Posterior vena cava (tissue), 2 donors: ENCODE measurements at places on chromosomes 7 and 10. TPM values are rescaled to one million over a fixed set of nuclear protein-coding genes. Genes with fewer than 3 reads are reported as not detected.

RASA4B gene
- total RNA-seq = 17.6 TPM

DNA sequence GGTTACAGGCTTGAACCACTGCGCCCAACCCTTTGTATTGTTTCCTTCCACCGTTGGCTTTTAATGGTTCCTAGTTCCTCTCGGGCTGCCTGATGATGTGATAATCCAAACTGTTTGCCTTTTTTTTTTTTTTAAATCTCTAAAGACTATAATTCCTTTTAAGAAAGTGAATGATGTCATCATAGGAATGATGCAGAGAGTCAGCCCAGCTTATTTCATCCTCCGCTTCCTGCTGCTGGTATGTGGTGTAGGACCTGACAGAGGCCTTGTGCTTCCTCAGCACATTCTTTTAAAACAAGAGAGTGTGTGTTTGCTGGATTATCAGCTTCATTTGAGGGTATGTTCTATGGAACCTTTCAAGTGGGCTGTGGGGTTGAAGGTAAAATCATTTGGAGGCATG is 241.4 kb downstream of the LRMDA start:
- no peak for DNase-seq

DNA sequence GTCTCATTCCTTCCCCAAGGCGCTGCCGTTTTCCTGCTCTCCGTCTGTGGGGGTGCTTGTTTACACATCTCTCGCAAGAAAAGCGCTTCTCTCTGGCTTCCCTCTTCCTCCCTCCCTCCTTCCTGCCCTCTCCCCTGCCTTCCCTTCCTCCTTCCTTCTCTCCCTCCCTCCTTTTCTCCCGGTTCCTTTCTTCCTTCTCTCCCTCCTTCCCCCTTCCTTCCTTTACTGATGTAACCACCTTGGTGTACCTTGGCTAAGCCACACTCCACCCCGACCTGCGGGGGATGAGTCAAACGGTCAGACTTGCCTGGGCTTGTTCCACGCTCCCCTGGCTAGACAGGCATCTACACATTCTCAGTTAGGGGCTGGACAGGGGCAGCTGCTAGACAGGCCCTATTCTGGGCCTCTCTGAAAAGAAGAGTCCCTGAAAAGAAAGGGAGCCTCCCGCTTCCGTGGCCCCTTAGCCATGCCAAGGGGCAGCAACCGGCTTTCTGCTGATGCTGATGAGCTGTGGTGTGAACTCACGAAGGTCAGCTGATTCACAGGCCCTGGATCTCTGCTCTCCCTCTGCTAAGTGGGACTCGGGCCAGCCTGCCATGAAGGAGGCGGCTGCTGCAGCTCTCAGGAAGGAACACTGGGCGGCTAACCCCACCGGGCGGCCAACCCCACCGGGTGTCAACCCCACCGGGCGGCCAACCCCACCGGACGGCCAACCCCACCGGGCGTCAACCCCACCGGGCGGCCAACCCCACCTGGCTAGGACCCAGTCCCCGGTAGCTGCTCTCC is 216.8 kb downstream of the TCERG1L start:
- no peak for DNase-seq

- no peak for DNase-seq
Measured at GRCh38 chr7:2050511-2050866, 182.3 kb downstream of the MAD1L1 start.
